Endothelial cell of umbilical vein (primary cell): ENCODE measurements at places on chromosomes 2 and 18.

DNA sequence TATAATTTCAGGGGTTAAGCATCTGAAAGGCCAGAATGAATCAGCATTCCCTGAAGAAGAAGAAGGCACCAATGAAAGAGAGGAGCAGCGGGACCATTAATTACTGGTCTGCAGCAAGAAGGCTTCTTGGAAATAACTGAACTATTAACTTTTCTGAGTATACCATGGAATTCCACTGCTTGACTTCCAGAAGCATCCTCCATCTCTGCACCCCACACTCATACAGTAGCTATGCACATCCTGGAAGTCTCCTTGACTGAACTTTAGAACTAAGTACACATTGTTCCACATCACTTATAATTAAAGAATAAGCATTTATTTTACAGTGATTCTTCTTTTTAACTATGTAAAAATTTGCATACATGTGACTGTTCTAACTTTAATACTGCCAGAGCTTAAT lies 131.5 kb downstream of the PPP1R1C start:
- no peak for DNase-seq

DNA sequence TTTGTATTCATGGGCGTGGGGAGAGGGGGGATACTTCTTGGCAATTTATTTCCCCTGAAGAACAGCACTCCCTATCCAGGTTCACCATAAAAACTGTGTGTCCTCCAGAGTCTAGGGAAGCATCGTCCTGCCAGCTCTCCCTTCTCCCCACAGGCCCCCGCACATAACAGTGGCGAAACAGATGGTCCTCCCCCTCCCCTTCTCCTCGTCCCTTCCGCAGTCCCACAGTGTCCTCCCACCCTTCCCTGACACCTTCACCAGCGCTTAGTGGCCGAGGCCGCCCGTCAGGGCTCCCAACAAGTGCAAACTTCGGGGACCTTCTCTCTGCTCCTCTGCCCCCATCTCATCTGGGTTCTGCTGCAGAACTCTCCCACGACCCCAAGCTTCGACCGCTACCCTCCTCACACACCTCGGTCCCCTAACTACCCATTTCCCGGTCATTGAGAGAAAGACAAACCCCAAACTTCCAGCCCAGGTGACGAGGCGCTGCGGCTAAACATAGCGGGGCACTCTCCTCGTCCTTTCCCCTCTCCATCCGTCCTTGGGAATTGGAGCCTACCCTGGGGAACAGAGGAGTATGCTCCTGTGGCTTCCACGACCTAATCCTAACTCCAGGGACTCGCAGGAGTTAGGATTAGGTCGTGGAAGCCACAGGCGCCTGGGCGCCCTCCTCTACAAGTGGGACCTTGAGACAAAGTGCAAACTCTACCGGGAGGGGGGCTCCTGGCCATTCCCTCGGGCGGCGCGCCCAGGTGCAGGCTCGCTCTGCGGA lies 971 bp downstream of the ZNF385B start:
- no peak for DNase-seq

DNA sequence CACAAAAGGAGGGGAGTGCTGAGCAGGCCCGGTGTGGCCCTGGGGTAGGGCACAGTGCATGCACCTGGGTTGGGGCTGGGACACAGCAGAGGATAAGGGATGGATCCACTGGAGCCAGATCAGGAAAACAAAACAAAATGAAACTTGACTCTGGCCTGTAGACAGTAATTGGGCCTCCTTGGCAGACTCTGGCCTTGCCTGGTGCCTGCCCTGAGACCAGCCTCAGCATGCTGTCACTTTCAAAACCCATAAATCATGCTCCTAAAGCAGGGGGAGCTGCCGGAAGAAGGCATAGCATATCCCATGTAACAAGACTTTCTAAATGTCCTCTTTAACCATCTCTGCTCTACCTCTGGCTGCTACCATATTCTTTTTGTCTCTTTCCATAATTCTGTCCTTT lies 61.1 kb upstream of the IGFBP5 start:
- no peak for DNase-seq

GRCh38 chr18:59929621-59930295 lies 30.0 kb downstream of the PMAIP1 start:
- DNase-seq: no peak

DNA sequence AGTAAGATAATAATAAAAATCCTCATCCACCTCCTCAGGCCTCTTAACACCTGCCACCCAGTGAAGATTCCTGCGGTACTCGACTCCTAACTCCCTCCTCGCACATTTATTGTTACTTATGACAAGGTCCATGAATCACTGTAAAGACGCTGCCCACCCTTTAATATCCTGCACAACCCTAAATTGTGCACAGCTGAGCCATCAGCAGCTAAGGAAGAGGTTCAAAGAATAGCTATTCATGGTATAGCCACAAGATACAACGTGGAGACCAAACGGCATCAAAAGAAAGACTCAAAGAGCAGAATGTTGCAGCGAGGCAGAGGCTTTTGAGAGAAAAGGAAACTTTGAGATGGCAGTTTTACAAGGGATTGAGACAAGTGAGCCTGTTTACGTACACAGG lies 266.3 kb downstream of the SATB2 start:
- DNase-seq: no peak

- no peak for DNase-seq
Observed at GRCh38 chr2:198994678-198995077, 463.1 kb downstream of the SATB2 start.

- DNase-seq: no peak
Observed at GRCh38 chr2:234771176-234771575, 180.6 kb upstream of the SH3BP4 start.

- no peak for DNase-seq
Observed at GRCh38 chr2:30652271-30652915, 154.9 kb downstream of the CAPN13 start.
